ENCODE measurements at places on chromosomes 1 and 21.

DNA sequence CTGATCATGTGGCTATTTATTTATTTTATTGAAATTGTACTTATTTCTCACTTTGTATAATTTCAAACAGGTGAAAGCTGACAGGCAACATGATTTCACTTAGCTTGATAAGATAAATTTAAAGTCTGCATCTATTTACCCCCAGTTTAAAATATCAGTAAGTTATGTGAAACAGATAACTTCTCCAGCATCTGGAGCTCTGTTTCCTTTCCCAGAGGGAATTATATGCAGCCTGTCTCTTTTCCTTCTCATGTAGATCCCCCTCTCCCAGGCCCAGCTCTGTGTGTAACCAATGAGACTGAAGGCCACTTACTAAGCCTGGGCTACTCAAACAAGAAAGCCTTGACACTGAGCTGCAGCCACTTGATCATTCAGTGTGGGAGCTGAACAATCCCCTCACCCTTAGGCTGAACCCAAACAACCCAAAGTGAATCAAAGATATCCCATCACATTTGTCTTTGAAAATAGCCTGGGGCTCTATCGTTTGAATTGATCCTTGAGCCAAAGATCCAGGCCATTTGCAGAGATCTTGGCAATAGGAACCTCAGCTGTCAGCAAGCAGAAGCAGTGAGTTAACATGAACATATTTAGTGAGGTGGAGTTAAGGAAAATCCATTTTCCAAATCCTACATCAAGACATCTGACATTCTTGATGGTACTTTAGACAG lies 383.9 kb downstream of the TGFB2 start:
- H3K27ac ChIP-seq = no peak overlapping the region
- H3K4me1 ChIP-seq = no peaks in the 10 kb centered on the region
- H3K4me3 ChIP-seq = no peak overlapping the region
- H3K27me3 ChIP-seq = no peaks in the 10 kb centered on the region
- DNase-seq = no peak
- no peaks in the 10 kb centered on the region for H3K36me3 ChIP-seq

DNA sequence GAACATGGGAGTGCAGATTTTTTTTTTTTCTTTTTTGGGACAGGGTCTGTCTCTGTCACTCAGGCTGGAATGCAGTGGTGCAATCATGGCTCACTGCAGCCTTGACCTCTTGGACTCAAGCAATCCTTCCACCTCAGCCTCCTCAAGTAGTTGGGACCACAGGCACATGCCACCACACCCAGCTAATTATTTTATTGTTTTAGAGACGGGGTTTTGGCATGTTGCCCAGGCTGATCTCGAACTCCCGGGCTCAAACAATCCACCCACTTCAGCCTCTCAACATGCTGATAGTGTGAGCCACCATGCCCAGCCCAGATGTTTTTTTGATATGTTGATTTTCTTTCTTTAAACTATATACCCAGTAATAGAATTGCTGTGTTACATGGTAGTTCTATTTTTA lies 57.7 kb downstream of the RGSL1 start:
- no peak overlapping the region for H3K4me3 ChIP-seq
- no peak for DNase-seq
- H3K27ac ChIP-seq = no peak overlapping the region
- no peaks in the 10 kb centered on the region for H3K4me1 ChIP-seq
- H3K27me3 ChIP-seq = no peaks in the 10 kb centered on the region

- no peaks in the 10 kb centered on the region for H3K27me3 ChIP-seq
- no peak overlapping the region for H3K27ac ChIP-seq
- peaks cover 54% of the 10 kb centered on the region for H3K36me3 ChIP-seq
- H3K4me3 ChIP-seq = no peak overlapping the region
These were observed 61.9 kb downstream of the EVA1C start for GRCh38 chr21:32474179-32475059.

GRCh38 chr1:162548170-162548569 lies 13.4 kb upstream of the UAP1 start:
- no peak overlapping the region for H3K27ac ChIP-seq
- H3K4me3 ChIP-seq = no peak overlapping the region
- no peaks in the 10 kb centered on the region for H3K36me3 ChIP-seq
- peaks cover 5% of the 10 kb centered on the region for H3K4me1 ChIP-seq
- DNase-seq = no peak

DNA sequence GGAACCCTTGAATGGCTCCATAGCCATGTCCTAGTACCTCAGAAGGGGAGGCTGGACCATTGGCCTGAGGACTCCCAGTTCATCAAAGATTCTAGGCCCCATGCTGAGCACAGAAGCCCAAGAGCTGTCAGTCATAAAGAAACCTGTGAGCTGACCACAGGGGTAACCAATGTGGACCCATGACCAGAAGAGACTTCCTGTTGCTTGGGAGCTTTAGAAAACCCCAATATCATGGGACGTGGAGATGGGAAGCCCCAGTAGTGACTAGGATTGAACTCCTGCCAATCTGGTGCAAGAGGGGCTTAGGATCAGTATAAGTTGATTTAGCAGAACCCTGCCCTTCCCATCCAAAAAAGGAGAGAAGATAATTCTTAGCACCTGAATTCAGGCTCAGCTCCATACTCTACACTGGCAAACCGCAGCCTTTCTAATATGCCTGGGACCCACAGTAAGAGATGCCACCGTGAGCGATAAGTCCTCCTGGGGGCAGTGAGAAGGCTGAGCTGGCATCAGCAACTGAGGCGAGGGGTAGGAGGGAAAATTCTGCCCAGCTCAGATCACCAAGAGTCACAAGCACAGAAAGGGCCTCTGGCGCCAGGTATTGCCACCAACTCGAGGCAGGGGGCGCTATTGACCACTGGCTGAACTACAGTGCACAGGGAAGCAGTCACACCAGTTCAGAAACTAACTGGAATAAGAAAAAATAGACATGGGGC lies 108.9 kb downstream of the CAPN8 start:
- H3K36me3 ChIP-seq = no peaks in the 10 kb centered on the region
- no peak for DNase-seq
- H3K27ac ChIP-seq = no peak overlapping the region
- no peaks in the 10 kb centered on the region for H3K4me1 ChIP-seq

DNA sequence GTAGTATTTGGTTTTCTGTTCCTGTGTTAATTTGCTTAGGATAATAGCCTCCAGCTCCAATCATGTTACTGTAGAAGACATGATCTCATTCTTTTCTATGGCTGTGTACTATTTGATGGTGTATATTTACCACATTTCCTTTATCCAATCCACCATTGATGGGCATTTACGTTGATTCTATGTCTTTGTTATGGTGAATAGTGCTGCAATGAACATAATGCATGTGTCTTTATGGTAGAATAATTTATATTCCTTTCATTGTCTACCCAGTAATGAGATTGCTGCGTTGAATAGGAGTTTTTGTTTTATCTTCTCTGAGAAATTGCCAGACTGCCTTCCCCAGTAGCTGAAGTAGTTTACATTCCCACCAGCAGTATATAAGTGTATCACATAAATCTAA lies 538.8 kb downstream of the LRRIQ3 start:
- H3K27me3 ChIP-seq = no peaks in the 10 kb centered on the region

GRCh38 chr1:53292690-53293089 lies 35.2 kb downstream of the LRP8 start:
- peaks cover 45% of the 10 kb centered on the region for H3K4me1 ChIP-seq
- no peak for DNase-seq
- no peaks in the 10 kb centered on the region for H3K27me3 ChIP-seq
- H3K27ac ChIP-seq = peak overlapping the region; percentile 81
- H3K36me3 ChIP-seq = no peaks in the 10 kb centered on the region

All from thoracic aorta (tissue), 2 donors.